ENCODE measurements at places on chromosomes 7 and 10.
A peak's percentile ranks its signal among the peaks of the same experiment; 100 is the strongest.

DNA sequence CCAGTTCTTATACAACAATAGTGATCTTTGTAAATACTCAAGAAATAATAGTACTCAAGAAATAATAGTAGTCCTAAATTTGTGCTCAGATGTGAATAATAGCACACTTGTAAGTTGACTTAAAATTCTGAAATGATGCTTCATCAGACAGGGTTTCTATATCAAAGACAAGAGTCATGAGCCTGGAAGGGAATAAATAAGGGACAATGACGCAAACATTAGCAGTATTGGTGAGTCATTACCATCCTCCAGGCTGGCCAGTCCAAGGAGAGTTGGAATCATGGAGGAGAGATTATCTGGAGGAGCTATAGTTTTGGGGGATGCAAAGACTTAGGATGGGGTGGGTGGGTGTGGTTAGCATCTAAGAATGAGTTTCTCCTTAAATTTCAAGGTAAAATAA is 6.1 kb upstream of the SH3PXD2A start:
- DNase-seq, result peak; percentile 47

DNA sequence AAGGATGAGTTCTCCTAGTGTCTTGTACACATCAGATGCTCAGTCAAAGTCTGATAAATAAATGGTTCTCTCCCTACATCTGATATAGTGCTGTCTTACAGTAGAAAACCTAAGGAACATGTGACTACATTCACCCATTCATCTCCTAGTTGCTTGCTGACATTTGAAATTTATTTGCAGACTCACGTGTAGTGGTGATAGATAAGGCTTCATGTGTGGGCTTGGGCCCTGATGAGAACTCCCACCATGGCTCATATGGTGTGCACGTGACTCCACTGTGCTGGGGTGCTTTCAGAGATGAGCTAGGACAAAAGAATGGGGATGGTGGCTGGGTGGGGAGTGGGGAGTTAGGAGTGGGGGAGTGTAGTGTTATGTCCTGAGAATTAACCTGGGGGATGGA is 287.3 kb downstream of the RPS24 start:
- no peak for DNase-seq

GRCh38 chr10:59435707-59436106 is 73.4 kb upstream of the FAM13C start:
- no peak for DNase-seq

DNA sequence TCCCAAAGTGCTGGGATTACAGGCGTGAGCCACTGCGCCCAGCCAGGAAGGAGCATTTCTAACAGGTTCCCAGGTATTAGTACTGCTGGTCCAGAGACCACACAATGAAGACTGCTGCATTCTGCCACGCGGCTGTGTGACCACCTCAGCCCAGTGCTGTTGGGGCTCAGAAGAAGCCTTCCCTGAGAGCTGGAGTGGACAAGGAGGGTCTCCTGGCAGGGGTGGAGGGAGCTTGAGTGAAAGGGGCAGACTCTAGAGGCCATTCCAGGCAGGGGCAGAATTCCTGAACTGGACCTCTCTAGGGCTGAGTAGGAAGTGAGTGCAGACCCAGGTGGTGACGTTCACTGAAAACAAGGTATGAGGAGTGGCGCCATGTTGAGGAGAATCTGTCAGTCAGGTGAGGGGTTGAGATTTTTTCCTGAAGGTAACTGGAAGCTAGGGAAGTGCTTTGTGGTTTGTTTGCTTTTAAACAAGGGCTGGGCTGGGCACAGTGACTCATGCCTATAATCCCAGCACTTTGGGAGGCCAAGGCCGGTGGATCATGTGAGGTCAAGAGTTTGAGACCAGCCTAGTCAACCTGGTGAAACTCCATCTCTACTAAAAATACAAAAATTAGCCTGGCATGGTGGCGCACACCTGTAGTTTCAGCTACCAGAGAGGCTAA is 67.6 kb downstream of the TACC2 start:
- peak; percentile 73 for DNase-seq

DNA sequence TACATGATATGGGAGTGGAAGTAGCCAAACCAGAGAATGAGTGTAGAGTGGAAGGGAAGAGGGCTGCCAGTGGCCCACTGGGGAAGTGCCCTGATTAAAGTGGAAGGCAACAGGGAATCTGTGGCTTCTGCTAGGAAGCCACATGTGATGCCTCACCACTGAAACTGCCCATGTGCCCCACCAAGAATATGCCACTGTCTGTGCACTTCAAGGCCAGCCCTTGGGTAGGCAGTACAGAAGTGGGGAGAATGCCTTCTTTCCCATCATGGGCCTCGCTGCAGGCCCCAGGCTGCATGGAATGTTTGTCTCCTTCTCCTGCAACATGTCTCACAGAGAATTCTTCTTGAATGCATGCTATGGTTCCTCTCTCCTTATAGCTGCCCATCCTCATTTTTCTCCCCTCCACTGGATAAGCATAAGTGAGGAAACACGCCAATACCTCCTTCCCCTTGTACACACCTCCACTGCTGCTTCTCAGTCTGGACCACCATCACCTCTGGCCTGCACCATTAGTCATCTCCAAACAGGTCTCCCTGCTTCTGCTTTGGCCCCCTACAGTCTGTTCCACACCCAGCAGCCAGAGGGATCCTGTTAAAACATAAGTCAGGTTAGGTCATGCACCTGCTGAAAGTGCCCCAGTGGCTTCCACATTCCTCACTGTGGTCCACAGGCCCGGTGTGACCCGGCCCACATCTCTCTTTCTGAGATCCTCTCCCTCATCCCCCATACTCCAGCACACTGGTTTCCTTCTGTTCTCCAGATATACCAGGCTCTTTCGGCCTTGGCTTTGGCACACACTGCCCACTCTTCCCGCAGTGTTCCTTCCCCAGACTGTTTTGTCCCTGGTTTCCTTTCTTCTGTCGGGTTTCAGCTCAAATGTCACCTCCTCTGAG is 37.1 kb downstream of the SNX10 start:
- DNase-seq, result no peak

DNA sequence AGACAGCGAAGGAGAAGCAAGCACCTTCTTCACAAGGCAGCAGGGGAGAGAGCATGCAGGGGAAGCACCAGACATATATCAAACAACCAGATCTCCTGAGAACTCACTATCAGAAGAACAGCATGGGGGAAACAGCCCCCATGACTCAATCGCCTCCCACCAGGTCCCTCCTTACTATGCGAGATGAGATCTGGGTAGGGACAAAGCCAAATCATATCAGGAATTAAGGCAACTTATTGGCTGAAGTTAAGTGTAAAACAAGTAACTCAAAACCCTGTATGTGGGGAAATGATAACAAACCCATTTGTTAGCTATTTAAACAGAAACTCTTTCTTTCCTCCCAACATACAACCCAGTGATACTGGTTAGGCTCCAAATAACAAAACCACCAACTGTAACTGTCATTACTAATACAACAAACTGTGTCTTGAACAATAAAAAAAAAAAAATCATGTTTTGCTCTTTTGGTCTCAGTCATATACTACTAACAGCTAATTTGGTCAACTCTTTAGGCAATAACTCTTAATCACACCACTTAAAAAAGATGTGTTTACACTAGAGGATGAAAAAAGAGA is 57.8 kb downstream of the MINDY3 start:
- DNase-seq, result no peak

- DNase-seq, result no peak
Measured at GRCh38 chr7:141001546-141001945, 13.2 kb downstream of the MRPS33 start.

DNA sequence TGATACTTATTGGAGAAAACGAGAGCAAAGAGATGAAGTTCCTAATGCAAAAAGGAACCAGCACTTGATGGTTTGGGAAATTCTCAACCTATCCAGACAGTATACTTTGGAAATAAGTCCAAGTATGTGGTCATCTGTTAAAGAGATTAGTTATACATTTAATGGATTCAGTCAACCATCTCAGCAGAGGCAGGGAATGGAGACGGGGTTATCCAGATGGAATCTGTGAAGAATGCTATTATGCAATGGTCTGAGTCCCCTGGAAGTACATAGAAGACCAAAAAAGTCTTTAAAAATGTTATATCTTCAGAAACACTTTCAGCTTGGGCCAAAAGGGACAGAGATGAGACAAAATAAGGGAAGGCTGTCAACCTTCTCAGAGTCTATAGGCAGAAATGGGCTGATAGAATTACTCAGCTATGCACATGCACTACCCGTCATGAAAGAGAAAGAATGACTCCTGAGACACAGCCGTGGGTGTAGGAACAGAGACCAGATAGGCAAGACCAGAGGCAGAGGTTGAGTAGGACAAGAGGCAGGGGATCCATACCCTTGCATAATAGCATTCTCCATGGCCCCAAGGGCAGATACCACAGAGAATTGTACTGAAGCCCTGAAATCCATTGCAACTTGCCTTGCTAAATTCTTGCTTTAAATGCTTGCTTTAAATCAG is 738.8 kb upstream of the POT1 start:
- DNase-seq, result no peak

DNA sequence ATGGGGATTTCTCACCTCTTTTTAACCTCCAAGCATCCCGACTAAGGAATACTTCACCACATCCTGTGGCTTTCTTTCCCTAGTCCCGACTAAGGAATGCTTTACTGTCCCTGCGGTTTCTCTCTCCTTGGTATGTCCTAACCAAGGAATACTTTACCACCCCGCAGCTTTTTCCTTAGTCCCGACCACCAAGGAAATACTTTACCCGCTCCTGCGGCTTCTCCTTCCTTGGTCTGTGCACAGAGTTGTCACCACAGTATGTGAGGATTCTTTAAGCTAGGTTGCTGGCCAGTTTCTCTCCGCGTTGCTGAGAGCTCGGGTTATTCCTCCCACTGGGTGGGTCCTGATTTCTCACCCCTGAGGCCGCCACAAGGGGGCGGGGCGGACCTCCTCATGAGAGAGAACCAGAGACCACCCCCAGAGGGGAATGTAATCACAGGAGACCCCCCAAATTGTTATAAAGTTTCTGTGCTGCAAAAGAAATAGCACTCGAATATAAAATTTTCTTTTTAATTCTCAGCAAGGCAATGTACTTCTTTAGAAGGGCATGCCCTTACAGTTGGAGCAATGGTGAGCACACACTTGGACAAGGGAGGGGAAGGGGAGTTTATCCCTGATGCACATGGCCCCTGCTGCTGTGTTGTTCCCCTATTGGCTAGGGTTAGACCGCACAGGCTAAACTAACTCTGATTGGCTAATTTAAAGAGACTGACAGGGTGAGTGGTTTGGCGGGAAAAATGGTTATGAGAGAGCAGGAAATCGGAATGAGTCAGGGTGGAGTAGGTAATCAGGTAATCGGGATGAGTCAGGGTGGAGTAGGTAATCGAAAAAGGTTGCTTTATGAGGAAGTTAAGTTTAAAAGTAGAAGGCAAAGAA is 12.8 kb downstream of the SUGCT start:
- no peak for DNase-seq

GRCh38 chr10:98265403-98266378 is 2.3 kb downstream of the LOXL4 start:
- DNase-seq, result no peak

GRCh38 chr7:151796091-151796870 is 80.6 kb downstream of the PRKAG2 start:
- DNase-seq, result peak; percentile 84

- DNase-seq, result no peak
Measured at GRCh38 chr7:150963707-150964559, 14.2 kb downstream of the KCNH2 start.

DNA sequence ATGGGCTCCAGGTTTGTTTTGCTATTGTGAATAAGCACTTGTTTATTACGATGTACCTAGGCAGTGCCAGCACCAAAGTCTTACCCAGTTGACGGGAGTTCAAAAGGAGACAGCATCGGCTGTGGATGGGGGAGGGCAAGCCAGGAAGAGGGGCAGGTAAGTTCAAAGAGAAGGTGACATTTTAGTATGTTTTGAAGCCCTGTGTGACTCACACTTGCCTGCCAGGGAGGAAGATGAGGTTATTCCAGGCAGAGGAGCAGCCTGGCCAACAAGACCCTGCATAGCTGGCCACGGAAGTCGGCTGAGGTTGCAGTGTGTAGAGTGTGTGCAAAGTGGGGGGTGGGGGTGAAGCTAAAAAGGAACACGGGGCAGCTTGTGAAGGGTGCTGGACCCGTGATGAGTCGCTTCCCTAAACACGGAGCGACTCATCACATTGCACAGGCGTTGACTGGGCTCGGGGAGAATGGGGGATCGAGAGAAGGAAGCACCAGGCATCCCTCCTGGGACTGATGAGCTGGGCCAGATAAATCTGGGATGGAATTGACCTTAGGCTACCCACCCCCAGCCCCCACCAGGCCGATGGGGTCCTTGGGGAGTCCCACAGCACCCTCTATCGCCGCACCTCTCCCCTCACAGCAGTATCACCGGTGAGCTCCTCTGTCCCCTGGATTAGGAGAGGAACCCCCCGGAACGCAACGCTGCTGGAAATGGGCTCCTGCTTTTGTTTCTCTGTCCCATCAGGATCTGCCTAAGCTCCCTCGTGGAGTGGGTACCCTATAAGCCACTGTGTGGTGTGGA is 97.9 kb upstream of the IKZF1 start:
- no peak for DNase-seq

Data from MCF 10A (cell line).